Stimulated activated CD8-positive, alpha-beta memory T cell treated with anti-CD3 and anti-CD28 coated beads, Interleukin-15, amount 100 ng/mL, for 1 hour (primary cell): ENCODE measurements at places on chromosomes 12 and 14.

DNA sequence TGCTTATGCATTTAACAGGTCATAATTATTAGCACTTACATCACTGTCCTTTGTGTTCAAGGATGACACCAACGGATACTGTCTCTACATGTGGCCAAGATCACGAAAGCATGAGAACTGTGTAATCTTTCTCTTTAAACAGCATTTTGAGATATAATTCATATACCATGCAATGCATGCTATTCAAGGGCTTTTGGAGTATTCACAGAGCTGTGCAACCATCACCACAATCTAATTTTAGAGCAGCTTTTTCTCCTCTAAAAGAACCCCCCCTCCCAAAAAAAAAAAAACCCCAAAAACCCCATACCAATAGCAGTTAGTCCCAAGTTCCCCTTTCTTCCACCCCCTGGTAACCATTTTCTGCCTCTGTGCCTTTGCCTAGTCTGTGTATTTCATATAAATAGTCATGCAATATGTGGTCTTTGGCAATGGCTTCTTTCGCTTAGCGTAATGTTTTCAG lies 60.6 kb downstream of the SPRING1 start:
- no peak for DNase-seq

DNA sequence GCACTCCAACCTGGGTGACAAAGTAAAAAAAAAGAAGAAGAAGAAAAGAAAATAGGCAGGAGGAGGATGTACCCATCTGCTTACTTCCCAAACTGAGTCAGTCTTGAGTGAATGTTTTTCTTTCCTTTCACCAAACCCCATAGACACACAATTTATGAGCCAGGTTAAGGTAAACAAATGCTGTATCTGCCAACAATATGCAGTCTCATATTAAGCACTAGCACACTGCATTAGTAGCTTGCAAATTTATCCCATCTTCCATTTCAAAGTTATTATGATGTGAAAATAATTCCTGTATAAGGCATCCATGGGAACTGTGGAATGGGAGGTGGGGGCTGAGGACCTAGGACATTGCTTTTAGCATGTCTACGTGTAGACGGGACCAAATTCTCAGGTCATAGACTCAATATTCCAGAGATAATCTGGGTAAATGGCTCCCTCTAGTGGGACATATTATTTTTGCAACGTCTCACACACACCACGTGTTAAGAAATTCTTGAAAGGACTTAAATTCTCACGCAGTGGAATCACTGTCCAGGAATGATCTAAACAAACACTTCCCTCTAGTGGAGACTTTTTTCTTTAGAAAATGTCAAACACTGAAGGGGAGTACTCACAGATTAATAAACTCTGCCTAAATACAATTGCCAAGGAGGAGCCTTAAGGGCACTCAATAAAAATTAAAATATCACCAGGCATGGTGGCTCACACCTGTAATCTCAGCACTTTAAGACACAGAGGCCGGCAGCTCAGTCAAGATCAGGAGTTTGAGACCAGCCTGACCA lies 17.1 kb upstream of the OR10P1 start:
- DNase-seq, result peak; percentile 5

DNA sequence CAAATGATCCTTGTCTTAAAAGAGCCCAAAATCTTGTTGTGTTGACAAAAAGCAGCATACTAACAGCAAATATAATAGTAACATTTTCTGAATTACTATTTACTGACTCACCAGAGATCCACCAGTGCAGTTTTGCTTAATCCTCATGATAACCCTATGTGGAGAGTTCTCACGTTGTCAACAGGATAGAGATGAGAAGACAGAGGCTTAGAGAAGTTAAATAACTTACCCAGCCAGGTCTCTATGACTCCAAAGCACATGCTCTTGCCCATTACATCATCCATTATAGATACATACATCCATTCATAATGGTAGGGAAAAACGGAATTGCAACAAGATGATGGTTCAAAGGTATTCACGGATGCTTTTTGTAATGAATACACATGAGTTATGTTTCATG lies 111.9 kb downstream of the PAX9 start:
- no peak for DNase-seq

GRCh38 chr12:80129895-80130530 lies 30.7 kb downstream of the OTOGL start:
- no peak for DNase-seq

DNA sequence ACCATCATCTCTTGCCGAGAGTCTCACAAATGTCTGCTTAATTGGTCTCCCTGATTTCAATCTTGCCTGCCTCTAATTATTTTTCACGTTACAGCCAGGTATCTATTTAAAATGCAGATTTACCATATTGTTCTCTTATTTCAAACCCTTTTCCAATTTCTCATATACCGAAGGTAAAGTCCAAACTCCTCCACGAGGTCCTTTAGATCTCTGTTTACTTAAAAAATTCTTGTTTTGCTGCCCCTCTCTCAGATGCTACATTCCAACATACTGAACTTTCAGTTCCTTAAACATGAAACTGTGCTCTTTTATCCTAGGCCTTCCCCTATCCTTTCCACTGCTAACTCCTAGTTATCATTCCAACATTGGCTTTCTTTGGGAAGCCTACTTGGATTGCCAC lies 363.9 kb downstream of the CEP128 start:
- DNase-seq, result no peak

DNA sequence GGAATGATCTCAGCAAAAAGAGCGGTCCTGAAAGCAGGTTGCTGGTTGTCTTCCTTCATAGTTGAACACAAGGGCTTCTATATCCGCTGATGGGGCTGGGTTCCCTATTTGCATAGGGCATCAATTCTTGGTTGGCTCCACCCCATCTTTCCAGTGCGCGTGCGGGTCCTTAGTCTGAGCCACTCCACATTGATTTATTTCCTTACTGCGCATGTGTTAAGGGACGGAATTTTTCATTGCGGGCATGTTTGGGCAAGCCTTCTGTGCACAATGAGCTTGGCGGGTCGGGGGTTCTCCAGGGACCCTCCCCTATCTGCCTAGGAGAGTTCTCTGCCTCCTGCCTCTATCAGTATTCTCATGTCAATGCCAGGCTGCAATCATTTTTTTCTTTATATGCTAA lies 21.2 kb upstream of the DLGAP5 start:
- DNase-seq, result no peak

DNA sequence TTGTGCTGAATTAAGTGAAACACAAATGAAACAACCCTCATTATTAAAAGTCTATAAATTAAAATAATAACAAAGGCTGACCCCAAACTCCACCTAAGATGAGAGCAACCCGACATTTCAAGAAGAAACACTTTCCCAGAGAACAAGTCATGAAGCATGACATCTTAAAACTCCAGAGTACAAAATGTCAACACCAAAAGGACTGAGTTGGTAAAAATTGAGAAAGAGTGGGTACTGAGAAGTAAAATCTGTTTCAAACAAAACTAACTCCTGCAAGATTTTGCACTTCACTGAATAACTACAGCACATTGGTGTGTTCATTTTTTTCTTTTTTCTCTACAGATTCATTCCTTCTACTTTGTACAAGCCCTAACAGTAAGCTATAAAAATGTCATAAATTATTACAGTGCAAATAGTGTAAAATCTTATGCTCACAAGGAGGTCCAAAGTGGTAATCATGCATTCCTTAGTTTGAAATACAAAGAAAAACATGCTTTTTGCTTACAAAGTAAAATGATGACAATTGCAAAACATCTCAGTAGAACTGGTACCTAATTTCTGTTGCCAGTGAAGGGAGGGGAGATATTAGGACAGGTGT lies 31.8 kb downstream of the SLC35F4 start:
- no peak for DNase-seq

DNA sequence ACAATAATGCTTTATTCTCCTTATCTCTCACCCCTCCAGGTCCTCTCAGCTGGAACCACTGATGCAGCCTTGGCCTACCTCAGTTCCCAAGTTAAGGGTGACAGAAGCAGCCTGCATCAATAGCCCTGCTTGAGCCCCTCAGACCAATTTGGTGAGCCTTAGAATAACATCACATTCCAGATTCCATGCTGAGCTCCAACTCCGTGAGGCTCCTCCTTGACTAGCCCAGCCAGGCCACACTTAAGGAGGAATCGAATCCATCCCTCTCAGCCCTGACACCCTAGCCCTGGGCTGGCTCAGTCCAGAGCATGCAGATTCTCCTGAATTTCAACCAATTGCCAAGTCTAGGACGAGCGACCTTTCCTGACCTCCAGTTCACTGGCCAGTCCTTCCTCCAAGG lies 91.1 kb downstream of the ARMH4 start:
- DNase-seq, result no peak

DNA sequence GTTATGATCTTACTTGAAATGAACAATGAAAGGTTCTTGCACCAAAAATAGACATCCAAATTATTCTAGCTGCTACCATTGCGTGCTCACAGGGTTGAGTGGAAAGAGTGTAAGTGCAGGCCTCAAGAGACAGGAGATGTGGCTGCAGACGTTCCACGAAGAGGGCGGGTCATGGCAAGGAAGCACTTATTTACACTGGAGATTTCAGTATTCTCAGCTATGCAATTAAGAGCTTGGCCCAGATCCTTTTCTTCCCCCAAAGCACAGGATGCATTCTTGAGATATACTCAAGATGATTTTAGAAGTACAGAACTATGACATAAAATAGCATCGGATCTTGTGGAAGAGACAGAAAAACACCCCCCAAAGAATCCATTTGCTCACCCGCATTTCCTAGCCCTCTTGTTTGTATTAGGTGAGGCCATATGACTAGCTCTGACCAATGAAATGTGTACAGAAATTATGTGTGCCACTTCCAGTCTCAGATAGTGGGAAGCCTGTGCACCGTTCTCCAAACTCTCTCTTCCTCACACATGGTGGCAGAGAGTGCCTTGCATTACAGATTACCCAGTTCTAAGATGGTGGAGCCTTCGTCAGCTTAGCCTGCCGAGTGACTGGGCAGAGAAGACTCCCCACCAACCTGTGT lies 261.4 kb downstream of the TTC8 start:
- no peak for DNase-seq

DNA sequence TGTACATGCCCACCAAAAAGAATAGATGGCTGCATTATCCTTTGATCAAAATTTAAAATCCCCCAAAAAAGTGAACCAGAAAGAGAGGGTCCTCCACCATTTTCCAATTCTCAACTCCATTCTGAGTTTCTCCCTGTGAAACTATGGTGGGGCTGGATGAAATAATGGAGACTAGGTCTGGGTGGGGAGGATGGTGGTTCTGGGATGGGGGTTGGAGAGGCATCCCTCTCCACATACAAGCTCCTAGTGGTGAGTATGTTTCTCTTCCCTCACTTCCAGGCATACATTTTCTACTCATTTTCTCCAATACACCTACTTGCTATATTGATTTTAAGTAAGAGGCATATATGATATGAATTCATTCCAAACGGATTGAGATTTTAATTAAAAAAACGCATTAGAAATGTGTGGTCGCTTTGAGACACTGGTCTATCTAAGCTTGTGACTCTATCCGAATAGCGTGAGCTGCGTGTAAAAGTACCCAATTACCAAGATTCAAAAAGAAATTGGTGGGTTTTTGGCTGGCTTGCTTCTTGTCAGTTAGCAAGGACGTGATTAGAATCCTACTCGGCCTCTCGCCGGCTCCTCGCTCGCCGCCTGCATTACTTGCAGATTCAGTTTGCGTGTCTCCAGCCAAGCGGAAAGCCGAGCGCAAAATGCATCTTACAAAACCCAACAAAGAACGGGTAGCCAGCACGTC lies 3.4 kb downstream of the ASCL1 start:
- no peak for DNase-seq

DNA sequence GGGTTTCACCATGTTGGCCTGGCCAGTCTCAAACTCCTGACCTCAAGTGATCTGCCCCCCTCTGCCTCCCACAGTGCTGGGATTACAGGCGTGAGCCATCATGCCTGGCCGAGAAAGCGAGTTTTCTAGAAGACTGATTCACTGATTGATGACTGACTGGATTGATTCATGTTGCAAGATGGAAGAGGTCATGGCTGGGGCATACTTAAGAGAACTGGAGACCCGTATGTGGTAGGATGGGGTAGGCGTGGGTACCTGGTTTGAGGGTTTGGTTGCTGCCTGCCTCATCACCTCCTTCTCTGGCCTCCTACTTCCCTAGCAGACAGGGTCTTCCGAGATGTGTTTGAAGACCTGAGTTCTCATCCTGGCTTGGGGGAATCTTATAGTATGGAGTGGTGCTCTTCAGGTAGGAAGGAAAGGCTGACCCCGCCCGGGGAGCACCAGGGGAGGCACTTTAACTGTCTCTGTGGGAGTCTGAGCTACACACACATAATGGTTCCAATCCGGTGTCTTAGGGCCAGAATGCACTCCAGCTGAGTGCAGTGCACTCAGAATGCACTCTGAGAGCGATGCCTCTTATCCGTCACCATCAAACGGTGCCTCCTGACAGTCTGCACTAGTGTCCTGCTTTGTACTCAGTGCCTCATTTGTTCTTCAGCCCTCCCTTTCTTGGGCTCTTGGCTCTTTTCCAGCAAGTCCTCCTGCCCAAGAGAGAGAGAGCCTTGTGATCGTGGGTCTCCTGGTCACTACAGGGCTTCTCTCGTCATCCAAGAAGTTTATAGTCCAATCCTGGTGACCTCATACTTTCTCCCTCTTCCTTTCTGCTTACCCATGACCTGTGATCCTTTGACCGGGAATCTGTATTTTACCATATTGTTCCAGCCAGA lies 19.7 kb downstream of the PLEKHG3 start:
- DNase-seq, result no peak

- no peak for DNase-seq
Observed at GRCh38 chr14:93788543-93789227, 400 bp upstream of the PRIMA1 start.

DNA sequence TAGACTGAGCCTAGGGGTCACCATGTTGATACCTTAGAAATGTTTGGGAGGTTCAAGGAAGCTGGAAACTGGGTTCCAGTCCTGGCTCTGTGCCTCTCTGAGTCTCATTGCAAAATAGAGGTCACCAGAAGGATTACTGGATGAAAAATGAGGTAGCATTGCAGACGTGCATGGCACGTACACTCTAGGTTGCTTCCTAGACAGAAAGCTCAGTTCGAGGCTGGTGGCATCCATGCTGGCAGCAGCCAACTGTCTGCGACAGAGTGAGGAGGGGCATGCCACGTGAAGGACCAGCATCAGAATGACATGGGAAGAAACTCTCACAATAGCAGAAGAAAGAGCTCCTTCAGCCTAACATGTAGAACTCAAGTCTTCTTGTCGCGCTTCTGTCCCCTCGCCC lies 4.6 kb upstream of the CYP46A1 start:
- no peak for DNase-seq

DNA sequence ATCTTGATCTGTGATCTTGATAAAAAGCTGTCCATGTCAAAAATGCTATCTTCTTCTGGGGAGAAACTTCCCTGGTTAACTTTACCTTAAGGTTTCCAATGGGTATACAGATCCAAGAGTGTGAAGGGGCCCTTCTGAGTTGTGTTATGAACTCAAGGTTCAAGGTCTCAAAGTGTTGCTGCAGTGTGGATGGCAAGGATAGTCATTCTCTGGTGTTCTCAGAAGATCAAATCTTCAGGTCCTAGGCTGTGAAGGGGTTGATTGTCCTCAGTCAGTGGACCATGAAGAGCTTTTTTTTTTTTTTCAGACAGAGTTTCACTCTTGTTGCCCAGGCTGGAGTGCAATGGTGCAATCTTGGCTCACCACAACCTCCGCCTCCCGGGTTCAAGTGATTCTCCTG lies 114.4 kb downstream of the SPTSSA start:
- DNase-seq, result no peak

GRCh38 chr12:76421046-76421445 lies 72.8 kb upstream of the BBS10 start:
- DNase-seq, result no peak
